ENCODE measurements at places on chromosomes 5 and 9.

DNA sequence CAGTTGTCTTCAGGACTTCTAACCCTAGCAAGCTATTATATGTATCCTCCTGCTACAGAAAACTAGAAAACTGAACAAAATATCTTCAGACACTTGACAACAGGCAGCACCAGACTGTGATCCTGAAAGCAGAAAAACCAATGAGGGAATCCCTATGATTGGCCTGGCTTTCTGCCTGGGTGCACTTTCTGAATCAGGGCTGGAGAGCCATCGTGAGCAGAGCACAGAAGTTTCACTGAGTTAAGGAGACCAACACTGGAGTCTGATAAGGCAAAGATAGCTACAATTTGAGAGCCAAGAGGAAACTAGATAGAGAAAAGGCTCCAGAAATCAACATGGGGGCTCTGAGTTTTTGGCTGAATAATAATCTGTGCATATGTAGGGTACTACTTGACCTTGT is 106.5 kb downstream of the FANCC start:
- DNase-seq: no peak

DNA sequence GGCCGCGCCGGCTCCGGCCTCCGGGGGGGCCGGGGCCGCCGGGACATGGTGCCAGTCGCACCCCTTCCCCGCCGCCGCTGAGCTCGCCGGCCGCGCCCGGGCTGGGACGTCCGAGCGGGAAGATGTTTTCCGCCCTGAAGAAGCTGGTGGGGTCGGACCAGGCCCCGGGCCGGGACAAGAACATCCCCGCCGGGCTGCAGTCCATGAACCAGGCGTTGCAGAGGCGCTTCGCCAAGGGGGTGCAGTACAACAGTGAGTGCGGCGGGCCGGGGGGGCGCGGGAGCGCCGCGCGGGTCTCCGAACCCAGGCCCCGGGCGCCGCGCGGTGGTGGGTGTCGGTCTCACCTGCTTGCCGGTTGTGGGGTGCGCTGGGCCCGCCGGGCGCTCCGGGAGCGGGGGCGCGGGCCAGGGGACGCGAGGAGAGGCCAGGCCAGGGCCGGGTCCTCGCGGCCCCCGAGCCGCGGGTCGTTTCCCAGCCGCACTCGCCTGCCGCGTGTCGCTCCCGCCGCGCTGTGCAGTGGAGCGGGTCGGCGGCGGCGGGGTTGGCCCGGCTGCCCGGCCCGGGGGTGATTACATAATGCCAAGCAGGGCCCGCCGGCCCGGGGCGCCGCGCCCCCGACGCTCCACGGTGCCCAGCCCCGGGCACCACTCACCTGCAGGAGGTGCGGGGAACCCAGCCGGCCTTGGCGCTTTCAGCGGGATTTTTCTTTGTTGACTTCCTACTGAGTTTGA is 492 bp downstream of the RABL6 start:
- DNase-seq: no peak

- peak; percentile 58 for DNase-seq
Observed at GRCh38 chr9:3526997-3527940, 1.5 kb upstream of the RFX3 start.

- no peak for DNase-seq
Observed at GRCh38 chr9:123426406-123426805, 70.4 kb downstream of the CRB2 start.
